ENCODE measurements at places on chromosomes 6 and 20.

DNA sequence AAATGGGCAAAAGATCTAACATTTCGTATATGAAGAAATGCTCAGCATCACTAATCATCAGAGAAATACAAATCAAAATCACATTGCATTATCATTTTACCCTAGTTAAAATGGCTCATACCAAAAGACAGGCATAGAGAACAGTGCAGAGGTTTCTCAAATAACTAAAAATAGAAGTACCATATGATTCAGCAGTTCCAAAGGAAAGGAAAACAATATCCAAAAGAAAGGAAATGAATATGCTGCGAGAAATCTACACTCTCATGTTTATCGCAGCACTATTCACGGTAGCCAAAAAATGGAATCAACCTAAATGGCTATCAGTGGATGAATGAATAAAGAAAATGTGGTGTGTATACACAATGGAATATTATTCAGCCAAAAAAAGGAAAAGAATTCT, 63.5 kb downstream of the VTA1 start:
- no peak for DNase-seq

DNA sequence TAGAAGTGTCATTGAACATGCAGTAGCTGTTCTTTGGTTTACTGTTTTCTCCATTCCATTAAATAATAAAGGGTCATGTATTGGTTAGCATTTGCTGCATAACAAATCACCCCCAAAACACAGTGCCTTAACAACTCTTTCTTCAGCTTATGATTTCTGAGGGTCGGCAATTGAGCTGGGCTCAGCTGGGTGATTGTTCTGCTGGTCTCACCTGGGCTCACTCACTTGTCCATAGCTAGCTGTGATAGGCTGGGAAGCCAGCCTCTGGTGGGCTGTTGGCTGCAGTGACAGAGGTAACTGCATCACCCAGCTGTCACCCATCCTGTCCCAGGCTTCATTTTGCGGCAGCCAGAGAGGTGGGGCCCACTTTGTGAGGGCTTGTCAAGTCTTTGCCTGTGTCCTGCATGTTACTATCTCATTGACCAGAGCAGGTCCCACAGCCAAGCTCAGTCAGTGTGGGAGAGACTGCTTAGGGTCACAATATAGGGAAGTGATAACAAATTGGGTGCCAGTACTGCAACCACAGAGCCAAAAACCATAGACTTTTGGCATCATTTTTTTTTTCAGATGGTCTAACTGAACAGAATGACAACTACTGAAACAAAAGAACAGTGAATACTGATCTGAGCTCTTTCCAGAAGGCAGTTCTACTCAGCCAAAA, 76.9 kb downstream of the SYNDIG1 start:
- DNase-seq, result no peak

DNA sequence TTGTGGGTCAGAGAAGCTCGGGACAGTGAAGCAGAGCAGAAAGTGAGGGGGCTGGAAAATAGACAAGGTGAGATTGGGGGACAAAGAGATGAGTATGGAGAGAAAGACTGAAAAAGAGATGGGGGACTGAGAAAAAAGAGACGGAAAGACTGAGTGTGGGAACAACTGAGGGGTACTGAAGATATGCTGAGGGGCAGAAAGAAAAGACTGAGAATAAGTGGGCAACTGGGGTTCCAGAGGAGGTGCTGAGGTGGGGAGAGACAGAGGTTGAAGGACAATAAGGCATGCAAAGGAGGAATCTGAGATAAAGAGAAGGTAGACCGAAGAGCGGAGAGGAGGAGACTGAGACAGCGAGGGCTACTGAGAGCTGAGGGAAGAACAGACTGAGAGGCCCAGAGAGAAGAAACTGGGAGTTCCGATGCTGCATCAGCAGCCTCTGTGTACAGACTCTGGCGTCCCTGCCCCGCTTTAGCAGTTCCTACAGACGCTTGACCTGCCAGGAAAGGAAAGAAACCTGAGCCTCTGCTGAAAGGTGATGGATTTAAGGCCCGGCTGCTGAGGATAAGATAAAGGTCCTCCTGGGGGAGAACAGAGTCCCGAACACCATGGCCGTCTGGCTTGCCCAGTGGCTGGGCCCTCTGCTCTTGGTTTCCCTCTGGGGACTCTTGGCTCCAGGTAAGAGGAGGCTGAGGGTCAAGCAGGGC, at the start of gene PRSS16:
Gene PRSS16 (plus strand): TSS at position 569 of the 704 bp plus-strand sequence. CDS start 37 bp downstream, at position 606.
- no peak for DNase-seq

- no peak for DNase-seq
Measured at GRCh38 chr6:115271434-115271833, 789.3 kb downstream of the FRK start.

GRCh38 chr20:1997483-1998192, 3.8 kb upstream of the PDYN start:
- no peak for DNase-seq

DNA sequence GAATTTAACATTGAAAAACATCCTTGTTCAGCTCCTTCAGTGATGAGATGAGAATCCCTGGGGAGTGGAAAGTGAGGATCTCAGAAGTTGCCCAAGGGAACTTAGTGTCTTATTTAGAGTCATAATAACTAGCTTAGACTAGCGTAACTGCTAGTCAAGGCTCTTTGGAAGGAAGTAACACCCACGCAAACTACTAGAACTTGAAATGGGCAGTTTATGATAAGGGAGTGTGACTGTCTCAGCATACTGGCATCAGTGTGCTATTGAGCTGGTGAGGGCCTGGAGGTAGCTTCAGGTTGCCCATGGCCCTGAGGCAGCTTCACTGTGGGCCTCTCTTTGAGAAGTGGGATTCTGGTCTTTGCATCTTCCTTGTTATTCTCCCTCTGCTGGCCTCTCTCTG, 40.1 kb downstream of the SLX4IP start:
- no peak for DNase-seq

Measured in substantia nigra (tissue), 51 donors.